ENCODE measurements at places on chromosomes 6 and 20.

- DNase-seq, result no peak
- no peaks in the 10 kb centered on the region for H3K4me1 ChIP-seq
- H3K27ac ChIP-seq, result no peak overlapping the region
- no peaks in the 10 kb centered on the region for H3K27me3 ChIP-seq
- no peak overlapping the region for H3K4me3 ChIP-seq
- H3K36me3 ChIP-seq, result no peaks in the 10 kb centered on the region
These were observed 257.6 kb upstream of the THEMIS start for GRCh38 chr6:128158496-128158895.

GRCh38 chr6:7529141-7529540 lies 12.3 kb upstream of the DSP start:
- H3K27ac ChIP-seq, result no peak overlapping the region
- no peak overlapping the region for H3K4me3 ChIP-seq
- H3K36me3 ChIP-seq, result no peaks in the 10 kb centered on the region
- DNase-seq, result no peak

DNA sequence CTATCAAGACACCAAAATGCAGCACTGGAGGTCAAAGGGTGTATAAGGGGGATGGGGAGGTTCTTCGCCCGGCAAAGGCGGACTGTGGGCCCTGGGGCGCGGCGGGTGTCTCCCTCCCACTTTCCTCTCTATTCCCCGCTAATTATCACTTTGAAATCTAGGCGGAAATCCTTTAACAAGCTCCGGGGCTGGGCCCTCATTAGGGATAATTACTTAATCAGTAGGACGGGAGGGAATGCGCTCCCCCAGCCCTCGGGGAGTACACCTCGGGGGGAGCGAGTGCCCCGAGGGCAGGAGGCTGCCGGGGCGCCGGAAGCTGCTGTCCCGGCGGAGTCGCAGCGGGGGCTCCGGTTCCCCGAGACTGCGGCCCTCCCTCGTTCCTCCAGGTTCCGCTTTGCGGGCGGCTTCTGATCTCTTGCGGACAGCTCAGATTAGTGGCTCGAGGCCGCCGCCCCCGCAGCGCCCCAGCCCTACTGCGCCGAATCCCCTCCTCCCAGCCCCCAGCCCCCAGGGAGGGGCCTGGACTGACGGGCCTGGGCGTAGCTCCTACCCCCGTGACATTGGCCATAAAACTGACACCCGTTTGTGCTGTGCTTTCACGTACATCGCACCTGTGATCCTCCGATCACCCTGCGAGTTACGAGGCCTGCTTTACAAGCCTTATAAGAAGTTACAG lies 14.7 kb downstream of the MUCL3 start:
- H3K4me1 ChIP-seq, result peaks cover 19% of the 10 kb centered on the region
- peak overlapping the region; percentile 63 for H3K27ac ChIP-seq
- H3K36me3 ChIP-seq, result no peaks in the 10 kb centered on the region
- no peaks in the 10 kb centered on the region for H3K27me3 ChIP-seq
- peak overlapping the region; percentile 49 for H3K4me3 ChIP-seq
- DNase-seq, result no peak

DNA sequence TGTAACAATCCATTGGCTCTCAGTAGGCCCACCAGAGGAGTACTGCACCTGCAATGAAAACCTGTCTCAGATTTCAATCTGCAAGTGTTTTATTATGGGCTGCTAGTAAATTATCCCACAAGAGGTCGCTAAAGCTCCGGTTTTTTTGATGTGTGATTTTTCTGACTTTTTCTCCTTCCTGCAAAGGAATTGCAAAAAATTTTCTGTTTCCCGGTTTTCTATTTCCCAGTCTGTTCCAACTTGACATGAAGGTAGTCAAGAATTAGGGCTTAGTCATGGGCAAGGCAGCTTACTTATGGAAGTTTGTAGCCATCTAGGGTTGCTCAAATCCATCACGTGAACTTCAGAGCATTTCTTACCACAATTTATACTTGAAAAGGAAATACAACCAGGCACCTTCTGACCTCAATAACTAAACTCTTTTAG lies 38.5 kb upstream of the AHI1 start:
- no peaks in the 10 kb centered on the region for H3K36me3 ChIP-seq
- H3K4me1 ChIP-seq, result no peaks in the 10 kb centered on the region
- H3K27me3 ChIP-seq, result no peaks in the 10 kb centered on the region

DNA sequence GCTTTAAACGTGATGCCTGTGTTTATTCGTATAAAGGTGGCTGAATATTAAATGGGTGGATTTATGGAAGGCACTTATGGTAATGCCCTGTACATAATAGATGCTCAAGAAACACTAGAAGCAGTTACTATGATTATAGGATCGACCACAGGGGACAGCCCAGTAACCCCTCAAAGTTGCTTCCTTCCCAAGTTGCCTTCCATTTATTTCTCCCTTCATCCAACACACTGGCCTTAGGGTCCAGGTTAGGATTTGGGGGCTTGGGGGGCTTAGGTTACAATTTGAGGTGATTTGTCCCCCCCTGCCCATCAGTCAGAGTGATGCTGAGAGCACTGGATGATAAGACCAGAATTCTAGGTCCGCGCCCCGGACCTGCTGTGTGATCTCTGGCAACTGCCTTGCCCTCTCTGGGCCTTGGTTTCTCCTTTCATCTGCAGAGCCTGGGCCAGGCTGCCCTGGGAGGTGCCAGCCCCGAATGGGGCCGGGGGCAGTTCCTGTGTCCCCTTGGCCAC lies 101.5 kb downstream of the CEBPB start:
- no peaks in the 10 kb centered on the region for H3K36me3 ChIP-seq
- DNase-seq, result no peak
- H3K27me3 ChIP-seq, result no peaks in the 10 kb centered on the region
- peak overlapping the region; percentile 88 for H3K27ac ChIP-seq
- peaks cover 46% of the 10 kb centered on the region for H3K4me1 ChIP-seq

DNA sequence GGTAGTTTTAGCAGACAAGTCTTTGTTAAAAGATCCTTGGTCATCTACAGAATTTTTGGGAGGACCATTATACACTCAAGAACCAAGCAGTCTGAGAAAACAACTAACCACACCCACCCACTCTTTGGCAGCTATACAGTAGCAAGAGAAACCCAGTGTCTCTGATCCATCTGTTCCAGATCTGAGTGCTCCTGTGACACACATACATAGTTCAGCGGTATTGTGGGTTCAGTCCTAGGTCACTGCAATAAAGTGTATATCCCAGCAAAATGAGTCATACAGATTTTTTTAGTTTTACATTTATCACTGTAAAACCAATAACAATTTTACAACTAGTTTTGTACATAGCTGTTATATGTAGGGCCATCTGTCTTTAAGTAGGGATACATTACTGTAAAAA lies 47.4 kb upstream of the PAK5 start:
- H3K27me3 ChIP-seq, result no peaks in the 10 kb centered on the region
- no peaks in the 10 kb centered on the region for H3K4me1 ChIP-seq
- H3K27ac ChIP-seq, result no peak overlapping the region
- H3K4me3 ChIP-seq, result no peak overlapping the region

- DNase-seq, result no peak
- H3K4me3 ChIP-seq, result no peak overlapping the region
- peak overlapping the region; percentile 38 for H3K27ac ChIP-seq
- peaks cover 11% of the 10 kb centered on the region for H3K4me1 ChIP-seq
- H3K27me3 ChIP-seq, result no peaks in the 10 kb centered on the region
These were observed 43.9 kb upstream of the MDFI start for GRCh38 chr6:41594326-41594725.

DNA sequence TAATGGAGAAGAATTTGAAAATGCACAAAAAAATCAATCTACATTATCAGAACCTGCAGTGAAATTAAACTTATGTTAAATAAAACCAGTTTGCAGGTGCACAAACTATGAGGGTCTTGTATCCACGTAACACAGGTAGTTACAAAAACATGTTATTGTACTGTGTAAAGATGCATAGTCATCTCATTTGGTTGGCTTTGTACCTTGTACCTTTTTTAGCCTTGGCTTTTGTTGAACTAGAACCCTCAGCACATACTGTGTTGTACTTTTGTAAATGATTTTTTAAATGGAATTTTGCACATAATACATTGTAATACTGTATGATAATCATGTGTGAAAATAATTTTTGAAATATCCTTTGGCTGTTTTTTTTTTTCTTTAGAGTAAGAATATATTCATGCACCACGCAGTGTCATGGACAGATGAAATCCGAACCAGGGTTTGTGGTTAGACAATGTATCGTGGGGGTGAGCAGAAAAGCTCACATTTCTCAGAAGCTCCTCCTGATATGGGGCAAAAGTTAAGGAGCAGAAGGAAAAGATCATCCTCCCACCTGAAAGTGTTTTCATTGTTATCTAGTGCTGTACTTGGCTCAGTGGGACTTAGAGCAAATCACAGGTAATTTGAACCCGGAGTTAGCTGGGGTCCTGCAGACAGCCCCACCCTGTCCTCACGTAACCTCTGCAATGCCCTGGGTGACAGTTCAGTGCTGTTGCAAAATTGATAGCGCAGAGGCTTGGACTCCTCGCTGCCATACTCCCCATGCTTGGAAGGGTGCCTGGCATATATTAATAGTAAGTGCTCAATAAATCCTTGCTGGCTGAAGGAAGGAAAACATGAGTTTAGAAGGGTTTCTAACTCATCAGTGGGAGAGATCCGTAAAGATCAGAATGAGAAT lies 14.8 kb upstream of the NAA20 start:
- H3K36me3 ChIP-seq, result no peaks in the 10 kb centered on the region
- peaks cover 30% of the 10 kb centered on the region for H3K4me1 ChIP-seq
- H3K4me3 ChIP-seq, result peak overlapping the region; percentile 15
- peak overlapping the region; percentile 83 for H3K27ac ChIP-seq

DNA sequence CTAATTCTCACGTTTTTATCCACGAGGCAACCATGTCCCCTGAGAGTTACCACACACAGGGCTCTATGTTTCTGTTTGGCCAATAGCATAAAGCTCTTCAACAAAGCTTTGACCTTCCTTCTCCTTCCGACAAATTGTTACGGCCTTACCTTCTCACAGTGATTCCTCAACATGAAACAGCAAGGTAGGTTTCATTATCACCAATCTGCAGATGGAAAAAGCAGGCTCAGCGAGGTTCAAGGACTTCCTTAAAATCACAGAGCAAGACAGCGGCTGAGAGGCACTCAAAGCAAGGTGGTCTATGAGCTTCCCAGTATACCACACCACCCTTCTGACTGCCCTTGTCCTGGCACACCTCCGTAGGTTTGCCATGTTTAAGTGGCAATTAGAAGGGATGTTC lies 360.0 kb downstream of the CD83 start:
- no peaks in the 10 kb centered on the region for H3K36me3 ChIP-seq
- no peak for DNase-seq
- H3K4me3 ChIP-seq, result no peak overlapping the region
- no peak overlapping the region for H3K27ac ChIP-seq

DNA sequence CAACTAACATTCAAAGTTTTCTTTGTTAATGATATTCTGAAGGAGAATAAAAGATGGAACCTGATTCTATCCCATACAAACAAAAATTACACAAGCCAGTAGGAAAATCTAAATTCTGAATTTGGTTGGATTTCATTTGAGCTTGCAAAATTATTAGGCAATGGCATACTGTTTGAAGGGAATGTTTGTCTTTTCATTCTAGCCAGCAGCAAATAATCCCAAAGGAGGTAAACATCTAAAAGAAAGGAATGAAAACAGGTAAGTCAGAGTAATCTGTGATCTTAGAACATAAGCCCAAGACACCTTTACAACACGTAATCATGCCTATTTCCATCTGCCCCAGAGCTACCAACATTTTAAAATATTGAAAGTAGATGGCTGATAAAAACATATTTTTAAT lies 482.1 kb upstream of the CITED2 start:
- H3K36me3 ChIP-seq, result no peaks in the 10 kb centered on the region
- H3K4me3 ChIP-seq, result no peak overlapping the region
- H3K27me3 ChIP-seq, result no peaks in the 10 kb centered on the region
- no peak for DNase-seq
- no peak overlapping the region for H3K27ac ChIP-seq

Data from vagina (tissue), 2 donors.